ENCODE measurements at places on chromosomes 4 and X.

- DNase-seq, result no peak
These were observed 82.2 kb downstream of the STOX2 start for GRCh38 chr4:183986971-183987946.

GRCh38 chrX:133793626-133794025 is 191.8 kb downstream of the GPC3 start:
- no peak for DNase-seq

DNA sequence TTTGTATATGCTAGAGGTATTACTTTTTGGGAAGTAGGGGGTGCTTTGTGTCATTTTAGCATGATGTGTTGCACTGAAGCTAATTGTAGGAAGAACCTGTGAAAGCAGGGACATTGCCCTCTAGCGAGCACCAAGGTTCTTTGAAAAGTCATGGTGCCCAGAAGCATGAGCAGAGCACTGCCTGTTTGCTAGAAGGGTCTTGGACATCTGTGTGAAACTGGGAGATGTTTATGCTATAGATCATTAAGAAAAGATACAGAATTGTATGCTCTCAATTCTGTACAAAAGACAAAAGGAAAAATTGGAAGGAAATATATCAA is 14.7 kb downstream of the GRPR start:
- no peak for DNase-seq

GRCh38 chr4:183716302-183716701 is 57.2 kb downstream of the TRAPPC11 start:
- no peak for DNase-seq

- DNase-seq, result no peak
These were observed 127.4 kb upstream of the FTHL17 start for GRCh38 chrX:31199056-31199839.

DNA sequence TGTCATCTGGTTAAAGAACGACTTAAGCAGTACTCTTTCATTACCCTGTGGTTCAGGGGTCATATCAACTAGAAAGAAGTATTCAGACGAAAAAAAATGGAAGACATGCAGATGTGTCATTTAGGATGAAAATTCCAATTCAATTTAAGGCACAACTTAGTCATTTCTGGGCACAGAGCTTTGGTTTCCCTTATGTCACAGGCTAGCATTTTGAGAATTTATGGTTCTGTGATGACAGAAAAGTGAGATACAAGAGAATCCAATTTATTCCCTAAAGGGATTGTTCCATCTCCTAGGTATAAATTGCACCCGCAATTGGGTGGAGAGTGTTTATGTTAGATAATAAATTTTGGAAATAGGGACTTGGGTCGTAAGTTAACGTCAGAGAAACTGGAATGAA is 306.6 kb downstream of the STK32B start:
- no peak for DNase-seq

- no peak for DNase-seq
These were observed 35.2 kb downstream of the EGF start for GRCh38 chr4:109947918-109948317.

- DNase-seq, result no peak
These were observed 4.8 kb downstream of the ANXA10 start for GRCh38 chr4:168097161-168097560.

DNA sequence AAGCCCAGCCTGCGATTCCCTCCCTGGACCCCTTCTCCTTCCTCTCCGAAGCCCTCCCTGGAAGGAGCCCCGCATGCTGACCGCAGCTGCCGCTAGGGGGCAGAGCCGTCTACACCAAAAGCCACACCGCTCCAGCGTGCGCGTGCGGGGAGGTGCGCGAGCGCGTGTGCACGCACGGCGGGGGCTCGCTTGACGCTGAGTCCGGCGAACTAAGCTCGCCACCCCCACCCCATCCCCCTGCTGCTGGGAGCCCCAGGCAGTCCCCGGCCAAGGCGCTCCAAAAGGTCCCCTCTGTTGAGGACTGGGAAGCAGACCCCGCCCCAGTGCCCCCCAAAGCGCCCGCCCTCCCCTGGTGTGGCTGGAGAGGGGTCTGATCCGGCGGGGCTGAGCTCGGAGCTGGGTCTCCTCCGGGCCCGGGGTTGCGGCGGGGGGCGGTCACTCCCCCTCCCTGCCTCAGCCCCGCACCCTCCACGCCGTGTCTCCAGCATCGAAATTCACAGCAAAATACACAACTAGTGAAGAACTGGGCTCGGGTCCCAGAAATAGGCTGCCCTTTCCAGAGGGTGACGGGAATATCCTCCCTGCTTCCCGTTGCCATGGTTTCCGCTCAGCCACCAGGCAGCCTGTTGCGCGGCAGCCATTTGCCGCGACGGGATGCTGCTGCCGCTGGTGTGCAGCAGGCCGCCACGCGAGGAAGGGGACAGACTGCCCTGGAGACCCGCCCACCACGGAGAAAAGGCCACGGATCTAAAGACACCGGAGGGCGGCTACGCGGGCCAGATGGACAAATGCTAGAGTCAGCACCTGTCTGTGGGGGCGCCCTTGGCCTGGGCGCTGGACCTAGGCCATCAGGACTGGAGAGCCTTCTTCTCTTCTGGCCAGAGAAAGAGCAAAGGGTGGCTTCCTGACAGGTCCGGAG is 11.2 kb upstream of the CCNQ start:
- DNase-seq, result peak; percentile 73

- no peak for DNase-seq
These were observed 50.7 kb downstream of the ARHGEF38 start for GRCh38 chr4:105603158-105603557.

DNA sequence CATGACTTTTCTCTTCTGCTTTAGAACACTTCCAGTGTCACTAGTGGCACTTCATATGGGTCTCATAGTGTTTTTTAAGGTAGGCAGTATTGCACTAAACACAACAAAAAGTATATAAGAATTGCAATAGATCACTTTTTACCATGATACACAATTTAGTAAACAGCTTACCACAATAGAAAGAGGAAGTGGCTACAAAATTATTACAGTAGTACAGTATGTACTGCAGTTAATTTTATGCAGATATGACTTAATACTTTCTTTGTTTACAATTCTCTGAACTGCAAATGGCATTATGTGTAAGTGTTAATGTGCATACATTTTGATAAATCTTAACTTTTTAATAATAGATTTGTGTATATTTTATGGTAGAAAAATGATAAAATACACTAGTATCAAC is 157.3 kb downstream of the RRAGB start:
- DNase-seq, result no peak

DNA sequence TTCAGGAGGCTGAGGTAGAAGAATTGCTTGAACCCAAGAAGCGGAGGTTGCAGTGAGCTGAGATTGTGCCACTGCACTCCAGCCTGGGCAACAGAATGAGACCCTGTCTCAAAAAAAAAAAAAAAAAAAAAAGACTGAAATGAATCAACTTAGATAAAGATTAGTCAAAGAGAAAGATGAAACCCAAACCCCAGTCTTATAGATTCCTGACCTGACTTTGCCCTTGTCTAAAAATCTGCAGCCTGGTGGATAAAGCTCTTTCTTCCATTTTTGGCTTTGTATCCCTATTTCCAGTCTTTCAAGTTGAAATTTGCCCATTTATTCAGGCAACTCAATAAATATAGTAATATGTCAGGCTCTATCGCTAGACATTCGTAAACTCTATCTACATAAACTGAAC is 39.3 kb upstream of the SPINK2 start:
- no peak for DNase-seq

GRCh38 chr4:56657128-56657527 is 24.0 kb downstream of the HOPX start:
- no peak for DNase-seq

- DNase-seq, result no peak
These were observed 8.4 kb downstream of the TEC start for GRCh38 chr4:48261281-48261680.

- DNase-seq, result no peak
These were observed 334.5 kb downstream of the GALNTL6 start for GRCh38 chr4:172147687-172148086.

DNA sequence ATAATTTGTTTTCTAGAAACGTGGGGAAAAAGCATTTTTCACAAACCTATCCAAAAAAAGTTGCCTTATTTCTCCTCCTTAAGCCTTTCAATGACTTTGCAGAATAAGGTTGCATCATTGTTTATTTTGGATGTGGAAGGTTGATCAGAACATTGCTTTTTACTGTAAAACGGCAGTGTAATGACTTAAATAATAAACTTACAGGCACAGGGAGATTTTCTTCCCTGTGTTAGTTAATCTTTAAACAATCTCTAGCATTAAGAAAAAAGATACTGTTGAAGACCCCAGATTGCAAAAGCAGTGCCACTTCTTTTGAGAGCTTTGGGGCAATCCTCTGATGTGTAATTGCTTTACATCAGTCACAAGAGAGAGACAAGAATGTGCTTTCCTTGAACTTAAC is 153.4 kb downstream of the ARX start:
- DNase-seq, result no peak

DNA sequence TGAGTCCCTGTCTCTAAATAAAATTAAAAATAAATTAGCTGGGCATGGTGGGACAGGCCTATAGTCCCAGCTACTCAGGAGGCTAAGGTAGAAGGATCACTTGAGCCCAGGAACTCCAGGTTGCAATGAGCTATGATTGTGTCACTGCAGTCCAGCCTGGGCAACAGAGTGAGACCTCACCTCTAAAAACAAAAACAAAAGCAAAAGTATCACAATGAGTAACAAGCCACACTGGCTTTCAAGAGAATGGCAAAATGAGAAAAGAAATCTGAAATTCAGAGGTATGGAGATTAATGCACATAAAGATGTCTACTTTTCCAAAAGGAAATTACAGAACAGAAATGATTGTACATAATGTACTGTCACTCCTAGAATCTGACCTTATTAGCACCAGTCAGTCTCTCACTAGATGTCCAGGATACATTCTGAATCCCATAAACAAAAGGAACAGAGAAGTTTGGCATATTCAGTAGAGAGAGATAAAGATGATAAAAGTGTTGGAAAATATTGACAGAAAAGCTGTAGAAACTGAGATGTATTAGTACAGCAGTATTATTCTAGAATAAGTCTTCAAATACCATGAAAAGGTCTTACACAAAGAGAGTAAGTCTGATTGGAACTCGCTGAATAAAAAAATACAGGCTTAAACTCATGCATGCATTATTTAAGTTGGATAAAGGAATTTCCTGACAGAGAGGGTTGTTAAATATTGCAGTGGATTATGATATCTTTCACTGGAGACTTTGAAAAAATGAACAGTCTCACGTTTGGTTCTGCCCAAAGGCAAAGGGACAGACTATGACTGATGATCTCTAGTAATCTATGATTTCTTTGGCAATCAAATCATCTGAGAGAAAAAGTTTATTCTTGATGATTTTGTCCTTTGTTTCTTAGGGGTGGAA is 102.5 kb downstream of the SH3RF1 start:
- DNase-seq, result no peak

- DNase-seq, result no peak
These were observed 230.0 kb downstream of the MAGEE1 start for GRCh38 chrX:76657499-76657898.

DNA sequence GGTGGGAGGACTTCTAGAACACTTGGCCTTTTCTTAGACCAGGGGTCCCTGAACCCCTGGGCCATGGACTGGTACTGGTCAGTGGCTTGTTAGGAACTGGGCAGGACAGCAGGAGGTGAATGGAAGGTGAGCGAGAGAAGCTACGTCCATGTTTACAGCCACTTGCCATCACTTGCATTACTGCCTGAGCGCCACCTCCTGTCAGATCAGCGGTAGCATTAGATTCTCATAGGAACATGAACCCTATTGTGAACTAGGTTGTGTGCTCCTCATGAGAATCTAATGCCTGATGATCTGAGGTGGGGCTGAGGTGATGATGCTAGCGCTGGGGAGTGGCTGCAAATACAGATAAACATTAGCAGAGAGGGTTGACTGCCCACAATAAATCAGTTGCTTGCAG is 100.9 kb upstream of the IGFBP7 start:
- DNase-seq, result no peak

DNA sequence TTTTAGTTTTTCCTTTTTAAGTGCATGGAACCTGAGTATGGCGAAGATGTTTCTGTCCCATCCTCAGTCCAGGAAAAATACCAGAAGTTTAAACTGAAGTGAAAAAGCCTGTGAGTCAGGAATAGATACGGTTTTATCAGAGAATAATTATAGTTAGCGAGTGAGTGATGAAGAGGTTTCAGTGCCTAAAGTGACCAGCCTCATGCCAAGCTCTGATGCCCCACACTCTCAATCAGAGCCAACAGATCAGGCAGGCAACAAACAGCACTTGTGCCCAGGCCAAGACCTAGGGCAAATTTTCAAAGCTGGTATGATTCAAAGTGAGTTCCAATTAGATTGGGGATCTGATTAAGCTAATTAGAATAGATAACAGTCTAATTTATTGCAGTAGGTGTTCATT is 212.8 kb upstream of the NRK start:
- no peak for DNase-seq

DNA sequence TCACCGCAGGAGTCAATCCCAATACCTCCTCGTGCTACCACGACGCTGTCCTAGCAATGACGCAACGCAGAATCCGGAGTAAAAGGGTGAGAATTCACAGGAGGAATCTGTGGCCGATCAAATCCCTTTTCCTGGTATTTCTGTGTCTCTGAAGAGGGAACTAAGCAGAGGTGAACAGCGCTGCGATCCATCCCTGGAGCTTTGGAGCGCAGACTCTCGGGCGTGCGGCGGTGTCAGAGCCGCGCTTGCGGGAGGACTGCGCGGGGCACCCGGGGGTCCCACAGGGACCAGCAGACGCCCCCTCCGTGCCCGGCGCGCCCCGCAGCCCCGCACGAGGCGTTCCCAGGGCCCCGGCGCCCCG is 17.2 kb upstream of the ZNF718 start:
- DNase-seq, result no peak

DNA sequence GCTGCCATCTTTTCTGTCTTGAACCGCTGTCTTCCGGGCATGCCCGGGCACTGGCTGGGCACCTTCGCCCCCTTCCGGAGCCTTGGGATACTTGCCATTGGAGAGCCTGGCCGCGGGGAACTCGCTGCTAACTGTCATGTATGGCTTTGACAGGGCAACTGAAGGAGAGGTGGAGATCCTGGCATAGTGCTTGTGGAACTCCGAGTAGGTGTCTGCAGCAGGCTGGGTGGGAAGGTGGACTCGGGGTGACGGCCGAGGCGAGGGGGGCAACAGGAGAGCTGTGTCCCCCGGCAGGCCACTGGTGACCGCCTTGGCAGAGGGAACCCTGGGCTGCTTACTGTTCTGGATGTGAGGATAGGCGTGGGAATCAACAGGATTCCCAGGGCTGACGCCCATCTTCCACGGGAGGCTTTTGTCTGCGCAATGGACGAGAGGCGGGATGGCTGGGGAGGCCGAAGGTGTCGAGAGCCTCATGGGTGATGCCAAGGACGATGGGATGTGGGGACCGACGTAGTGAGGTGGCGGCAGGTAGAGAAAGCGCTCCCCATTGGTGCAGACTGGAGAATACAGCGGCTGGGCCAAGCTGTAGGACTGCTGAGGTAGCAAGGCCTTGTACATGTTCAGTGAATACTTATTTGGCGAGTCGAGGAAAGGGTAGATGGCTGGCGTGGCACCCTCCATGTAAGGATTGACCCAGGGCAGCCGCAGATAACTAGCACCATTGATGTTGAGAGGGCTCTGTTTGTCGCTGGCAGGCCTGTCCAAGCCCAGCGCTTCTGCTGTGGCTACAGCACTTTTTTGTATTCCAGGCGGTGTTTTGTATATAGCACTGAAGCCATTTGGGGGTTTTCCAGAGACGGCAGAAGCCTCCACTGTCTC is 23.4 kb downstream of the BCOR start:
- no peak for DNase-seq
